ENCODE measurements at places on chromosomes 3 and 15.

- DNase-seq: no peak
Observed at GRCh38 chr3:13836658-13837587, 42.9 kb downstream of the WNT7A start.

DNA sequence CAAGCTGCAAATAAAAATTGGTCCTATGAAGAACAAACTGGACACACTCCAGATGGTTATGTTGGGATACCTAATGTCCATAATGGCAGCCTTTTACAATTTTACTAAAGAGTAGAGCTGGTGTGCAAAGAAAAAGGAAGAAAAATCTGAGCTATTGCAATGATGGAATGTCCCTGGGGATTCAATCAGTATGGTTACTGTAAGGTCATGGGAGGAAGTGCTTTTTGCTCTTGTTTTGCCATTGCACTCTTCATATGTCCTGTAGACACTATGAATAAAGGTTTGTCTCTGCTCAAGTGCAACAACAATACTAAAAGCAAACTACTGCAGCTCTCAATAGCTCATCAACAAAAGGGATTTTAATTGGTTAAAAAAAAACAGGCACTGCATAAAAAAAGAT lies 5.4 kb downstream of the PFN2 start:
- DNase-seq: no peak

DNA sequence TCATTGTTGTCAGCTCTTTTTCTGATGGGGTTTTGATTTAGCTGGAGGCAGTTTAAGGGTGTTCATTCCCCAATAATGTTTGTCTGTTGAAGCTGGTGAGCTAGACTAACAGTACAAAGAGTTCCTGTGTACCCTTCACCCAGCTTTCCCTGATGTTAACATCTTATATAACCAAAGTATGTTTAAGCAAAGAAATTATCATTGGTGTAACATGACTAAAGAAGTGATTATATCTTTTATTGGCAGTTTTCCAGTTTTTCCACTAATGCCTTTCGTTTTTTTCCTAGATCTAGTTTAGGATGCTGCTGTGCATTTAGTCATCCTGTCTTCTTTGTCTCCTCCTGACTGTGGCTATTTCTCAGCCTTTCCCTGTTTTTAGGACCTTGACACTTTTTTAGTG lies 165.6 kb downstream of the LPP start:
- no peak for DNase-seq

DNA sequence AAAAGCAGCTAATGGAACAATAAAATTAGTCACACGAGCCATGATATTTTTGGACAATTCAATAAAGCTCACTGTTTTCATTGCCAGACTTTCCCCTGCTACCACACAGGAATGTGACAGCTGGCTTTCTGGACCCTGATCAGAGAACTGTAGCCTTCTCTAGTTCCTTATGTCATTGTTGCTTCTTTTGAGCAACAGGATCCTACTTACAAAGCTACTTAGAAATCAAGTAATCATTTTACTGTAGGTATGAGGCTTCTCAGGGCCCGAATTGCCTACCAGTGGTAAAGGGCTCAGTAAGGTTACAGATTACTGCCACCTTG lies 94.3 kb upstream of the AADACL2 start:
- DNase-seq: no peak

GRCh38 chr3:62036726-62037125 lies 336.6 kb downstream of the FEZF2 start:
- no peak for DNase-seq

DNA sequence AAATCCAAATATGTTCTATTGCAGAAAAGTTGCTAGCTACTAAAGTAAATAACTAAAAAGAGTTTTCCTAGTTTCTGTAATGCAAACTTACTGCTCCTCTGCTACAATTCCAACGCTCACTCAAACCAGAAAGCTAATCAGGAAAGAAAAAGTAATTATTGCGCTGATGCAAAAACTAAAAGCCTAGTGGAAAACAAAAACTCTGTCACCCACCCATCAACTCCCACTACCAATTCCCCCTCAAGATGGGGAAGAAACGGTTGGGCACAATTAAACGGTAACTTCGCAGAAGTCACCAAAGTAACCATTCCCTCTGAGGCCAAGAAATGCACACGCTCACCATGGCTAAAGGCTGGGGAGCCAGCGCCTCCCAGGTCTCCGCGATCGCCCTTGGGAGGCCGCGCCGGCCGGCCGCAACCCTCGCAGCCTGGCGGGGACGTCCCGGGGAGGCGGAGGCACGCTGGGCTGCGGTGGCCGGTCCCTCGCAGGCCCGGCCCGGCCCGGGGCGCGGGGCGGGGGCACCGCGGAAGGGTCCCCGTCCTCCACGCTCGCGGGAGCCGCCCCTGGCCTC lies 684 bp downstream of the SLTM start:
- no peak for DNase-seq

GRCh38 chr3:122052968-122053367 lies 2.2 kb upstream of the CD86 start:
- DNase-seq: no peak

DNA sequence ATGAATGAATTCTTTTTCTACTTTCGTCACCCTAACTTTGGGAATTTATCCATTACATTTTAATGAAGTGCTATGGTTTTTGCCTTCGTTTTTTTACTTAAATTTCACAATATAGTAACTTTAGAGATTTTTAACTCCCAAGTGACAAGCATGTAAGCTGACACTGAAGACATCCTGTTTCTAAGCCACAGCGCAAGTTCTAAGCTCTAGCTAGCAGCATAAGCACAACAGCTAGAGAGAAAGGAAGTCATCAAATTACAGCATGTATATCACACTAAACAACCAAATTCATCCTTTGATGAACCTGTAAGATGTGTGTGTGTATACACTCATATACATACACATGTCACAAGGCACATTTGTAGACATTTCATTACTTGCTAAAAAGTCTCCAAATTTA lies 119.3 kb downstream of the P3H2 start:
- no peak for DNase-seq

DNA sequence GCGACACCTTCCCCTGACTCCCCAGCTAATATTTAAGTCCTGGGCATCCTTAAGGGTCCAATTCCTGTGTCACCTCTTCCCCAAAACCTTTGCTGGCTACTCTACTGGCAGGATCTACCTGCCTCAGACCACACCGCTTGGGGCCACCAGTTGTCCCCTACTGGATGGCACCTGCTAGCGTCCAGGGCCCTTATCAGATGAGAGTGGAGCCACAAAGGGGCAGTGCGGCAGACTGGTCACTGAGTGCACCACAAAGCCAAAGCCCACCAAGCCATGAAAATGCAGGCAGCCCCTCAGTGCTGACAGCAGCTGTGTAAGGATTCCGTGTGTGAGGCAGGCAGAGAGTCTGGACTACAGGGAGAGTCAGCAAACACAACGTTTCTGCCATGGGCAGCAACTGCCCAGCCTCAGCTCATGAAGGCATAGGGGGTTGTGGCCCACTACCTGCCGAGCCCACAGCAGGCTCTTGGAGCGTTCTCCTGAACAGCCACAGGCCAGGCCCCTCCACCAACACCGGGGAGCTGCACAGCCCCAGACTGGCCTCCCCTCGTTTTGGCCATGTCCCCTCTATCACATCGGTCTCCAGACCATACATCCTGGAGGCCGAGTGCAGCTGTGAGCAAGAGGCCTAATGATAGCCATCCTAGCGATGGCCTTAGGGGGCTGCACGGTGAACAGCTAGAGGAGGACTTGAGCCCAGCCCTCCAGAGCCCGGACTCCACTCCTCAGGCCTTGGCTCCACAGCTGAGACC lies 32.3 kb downstream of the ALDH1L1 start:
- DNase-seq: no peak

- no peak for DNase-seq
Observed at GRCh38 chr15:39365161-39365560, 215.7 kb upstream of the THBS1 start.

DNA sequence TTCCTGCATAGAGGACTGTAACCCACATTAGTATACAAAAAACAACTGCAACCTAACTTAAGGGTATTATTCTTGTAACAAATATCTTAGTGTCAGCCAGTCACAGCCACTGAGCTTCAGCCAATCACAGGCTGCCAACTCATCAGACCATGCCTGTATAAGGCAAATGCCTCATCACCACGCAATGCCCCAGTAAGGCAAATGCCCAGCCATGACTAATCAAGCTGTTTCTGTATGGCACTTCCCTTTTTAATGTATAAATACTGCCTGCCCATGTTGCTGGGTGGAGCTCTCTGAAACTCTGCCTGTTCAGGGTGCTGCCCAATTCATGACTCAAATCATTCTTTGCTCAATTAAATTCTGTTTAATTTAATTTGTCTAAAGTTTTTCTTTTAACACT lies 18.4 kb upstream of the GABRA5 start:
- no peak for DNase-seq

DNA sequence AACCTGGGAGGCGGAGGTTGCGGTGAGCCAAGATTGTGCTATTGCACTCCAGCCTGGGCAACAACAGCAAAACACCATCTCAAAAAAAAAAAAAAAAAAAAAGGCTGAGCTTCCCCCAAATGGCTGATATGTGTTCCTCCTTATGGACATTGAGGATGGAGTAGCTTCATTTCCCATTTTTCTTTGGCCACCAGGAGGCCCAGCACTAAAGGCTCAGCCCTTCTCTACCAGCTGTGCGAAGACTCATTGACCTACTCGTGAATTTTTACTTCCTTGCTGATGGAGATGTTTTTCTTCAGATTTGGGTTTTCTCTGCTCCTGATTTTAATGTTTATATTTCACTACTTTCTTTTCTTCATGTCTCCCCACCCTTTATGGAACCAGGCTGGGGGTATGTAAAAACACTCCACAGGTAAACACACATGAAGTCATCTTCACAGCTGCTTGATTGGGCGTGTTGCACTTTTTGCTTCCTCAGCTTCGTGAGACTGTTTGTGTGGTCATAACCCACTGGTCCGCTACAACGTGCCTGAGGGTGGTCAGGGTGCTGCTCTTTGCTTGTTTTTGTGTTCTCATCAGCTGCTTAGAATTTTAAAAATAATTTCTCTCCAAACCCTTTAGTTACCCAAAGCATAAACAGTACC lies 13.5 kb downstream of the SEMA4B start:
- DNase-seq: no peak

DNA sequence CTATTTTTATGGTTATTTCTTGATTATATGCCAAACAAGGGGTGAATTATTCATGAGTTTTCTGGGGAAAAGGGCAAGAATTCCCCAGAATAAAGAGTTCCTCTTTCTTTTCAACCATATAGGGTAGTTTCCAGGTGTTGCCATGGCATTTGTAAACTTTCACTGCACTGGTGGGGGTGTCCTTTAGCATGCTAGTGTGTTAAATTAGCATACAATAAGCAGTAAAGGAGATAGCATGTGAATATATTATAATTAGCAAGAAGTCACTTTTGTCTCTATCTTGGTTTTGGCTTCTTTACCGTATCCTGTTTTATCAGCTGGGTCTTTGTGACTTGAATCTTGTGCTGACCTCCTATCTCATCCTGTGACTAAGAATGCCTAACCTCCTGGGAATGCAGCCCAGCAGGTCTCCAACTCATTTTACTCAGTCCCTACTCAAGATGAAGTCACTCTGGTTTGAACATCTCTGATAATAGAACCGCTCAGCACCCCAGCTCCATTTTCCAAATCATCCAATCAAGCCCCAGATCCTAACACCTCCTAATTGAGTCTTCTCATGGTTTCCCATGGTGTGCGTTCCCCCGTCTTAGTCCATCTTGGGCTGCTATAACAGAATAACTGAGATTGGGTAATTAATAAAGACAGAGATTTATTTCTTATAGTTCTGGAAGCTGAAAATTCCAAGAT lies 3.4 kb upstream of the SELENOT start:
- no peak for DNase-seq

GRCh38 chr15:66725464-66725785 lies 23.4 kb downstream of the SMAD6 start:
- no peak for DNase-seq

DNA sequence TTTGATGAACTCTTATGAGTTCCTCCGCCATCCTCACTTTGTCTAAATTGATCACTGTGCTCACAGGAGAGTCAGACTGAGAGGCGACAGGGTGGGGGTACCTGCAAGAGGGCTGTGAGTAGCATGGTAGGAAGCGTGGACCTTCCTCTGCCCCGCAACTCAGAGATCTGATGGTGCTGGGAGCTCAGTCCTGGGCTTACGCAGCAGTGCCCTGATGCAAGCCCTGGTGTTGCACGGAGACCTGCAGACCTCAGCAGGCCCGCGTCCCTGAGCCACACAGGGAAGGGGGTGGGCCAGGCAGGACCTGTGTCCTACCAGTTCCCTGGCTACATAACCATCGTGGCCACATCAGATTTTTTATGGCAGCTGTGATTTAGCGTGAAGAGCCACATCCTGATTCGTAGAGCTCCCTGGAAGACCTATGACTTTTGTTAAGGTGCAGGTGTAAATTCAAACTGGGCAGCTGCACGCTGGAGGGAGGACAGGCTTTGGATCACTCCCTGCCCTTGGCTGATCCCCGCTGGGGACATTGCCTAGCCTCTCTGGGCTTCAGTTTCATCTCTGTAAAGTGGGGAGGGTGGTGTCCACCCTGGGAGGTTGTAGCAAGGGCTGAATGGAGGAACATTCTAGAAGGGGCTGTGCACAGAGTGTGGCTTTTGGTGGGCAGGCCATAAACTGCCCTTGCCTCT lies 176.1 kb downstream of the KLF13 start:
- no peak for DNase-seq

GRCh38 chr3:48240000-48240963 lies 622 bp upstream of the ZNF589 start:
- DNase-seq: no peak

DNA sequence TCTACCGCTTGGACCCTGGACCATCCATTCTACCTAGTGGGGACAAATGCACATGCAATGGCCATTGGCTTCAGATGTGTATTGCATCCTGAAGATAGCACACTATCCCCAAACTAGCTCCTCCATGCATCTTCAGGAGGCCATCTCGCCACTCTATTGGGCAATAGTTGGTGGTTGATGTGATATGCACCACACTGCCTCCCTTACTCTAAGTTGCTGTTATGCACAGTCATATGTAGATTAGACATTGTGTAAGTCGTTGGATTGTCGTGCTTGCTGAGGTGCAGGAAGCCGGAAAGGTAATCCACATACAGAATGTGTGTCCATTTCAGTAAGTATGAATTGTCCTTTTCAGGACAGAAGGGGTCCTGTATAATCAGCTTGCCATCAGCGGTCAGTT lies 26.7 kb upstream of the PLA2G4D start:
- no peak for DNase-seq

GRCh38 chr3:139652561-139652960 lies 25.2 kb downstream of the NMNAT3 start:
- no peak for DNase-seq

- no peak for DNase-seq
Observed at GRCh38 chr15:92803852-92804609, 96.1 kb upstream of the CHD2 start.

DNA sequence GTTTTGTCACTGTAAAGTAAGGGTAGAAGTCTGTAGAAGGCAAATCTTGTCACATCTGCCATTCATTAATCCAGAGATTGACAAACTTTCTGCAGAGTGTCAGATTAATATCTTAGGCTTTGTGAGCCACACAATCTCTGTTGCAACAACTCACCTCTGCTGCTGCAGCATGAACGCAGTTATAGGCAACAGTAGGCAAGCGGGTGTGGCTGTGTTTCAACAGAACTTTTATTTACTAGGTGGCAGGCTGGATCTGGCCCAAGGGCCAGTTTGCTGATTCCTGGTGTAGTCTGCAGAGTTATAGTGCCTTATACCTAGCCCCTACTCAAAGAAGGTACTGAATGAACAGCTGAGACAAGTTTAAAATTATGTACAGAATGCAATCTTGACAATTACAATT lies 396.7 kb downstream of the FOXP1 start:
- no peak for DNase-seq

GRCh38 chr15:90036806-90037510 lies 35.8 kb downstream of the ZNF710 start:
- DNase-seq: no peak
